ENCODE measurements at places on chromosomes 5 and 9.

- DNase-seq: no peak
These were observed 5.9 kb upstream of the TXNDC8 start for GRCh38 chr9:110343551-110343950.

- DNase-seq: no peak
These were observed 14.6 kb upstream of the TNIP1 start for GRCh38 chr5:151095341-151096000.

- no peak for DNase-seq
These were observed 5.8 kb upstream of the IFNA1 start for GRCh38 chr9:21434202-21435014.

- DNase-seq: no peak
These were observed 115.7 kb upstream of the MSX2 start for GRCh38 chr5:174608631-174609097.

DNA sequence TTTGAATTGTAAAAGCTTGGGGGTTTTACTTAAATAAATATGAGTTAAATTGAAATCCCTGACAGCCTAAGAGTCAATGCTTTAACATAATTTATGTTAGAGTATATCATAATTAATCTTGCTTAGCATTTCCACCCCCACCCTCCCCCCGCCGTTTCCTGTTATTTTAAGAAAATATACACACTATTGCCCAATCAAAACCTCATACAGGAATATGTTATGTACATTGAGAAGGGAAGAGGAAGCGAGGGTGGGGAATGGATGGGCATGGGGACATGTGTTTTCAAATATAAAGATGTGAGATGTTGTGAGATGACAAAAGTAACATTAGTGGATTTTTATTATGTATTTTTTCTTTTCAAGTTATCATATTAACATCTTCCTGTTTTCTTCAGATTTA lies 561.1 kb upstream of the MEF2C start:
- no peak for DNase-seq

- DNase-seq: no peak
These were observed 11.5 kb downstream of the PRRC2B start for GRCh38 chr9:131405428-131405827.

DNA sequence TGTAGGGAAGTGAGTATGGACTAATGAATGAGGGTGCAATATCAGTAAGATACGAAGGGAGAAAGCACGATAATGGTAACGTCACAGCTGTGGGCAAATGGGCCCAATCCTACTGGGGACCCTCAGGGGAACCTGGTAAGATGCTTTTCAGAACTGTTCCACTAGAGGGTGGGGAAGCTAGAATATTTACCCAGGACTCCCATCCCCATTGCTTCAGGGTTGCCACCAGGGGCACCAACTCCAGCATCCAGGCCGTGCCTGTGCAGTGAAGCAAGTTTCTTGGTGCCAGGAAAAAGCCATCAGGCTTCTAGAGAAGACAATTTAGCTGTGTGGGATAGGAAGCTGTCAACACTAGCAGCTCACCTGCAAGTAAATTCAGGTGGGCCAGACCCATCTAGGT lies 409.3 kb downstream of the AGTPBP1 start:
- no peak for DNase-seq

DNA sequence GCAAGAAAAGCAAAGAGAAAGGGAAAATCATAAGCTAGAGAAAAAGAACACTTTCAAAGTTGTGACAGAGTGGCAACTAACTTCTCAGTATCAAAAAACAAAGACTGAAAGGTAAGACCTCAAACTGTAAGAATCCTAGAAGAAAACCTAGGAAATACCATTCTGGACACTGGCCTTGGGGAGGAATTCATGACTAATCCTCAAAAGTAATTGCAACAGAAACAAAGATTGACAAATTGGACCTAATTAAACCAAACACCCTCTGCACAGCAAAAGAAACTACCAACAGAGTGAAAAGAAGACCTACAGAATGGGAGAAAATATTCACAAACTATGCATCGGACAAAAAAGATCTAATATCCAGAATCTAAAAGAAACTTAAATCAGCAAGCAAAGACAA lies 79.1 kb downstream of the FEM1C start:
- no peak for DNase-seq

DNA sequence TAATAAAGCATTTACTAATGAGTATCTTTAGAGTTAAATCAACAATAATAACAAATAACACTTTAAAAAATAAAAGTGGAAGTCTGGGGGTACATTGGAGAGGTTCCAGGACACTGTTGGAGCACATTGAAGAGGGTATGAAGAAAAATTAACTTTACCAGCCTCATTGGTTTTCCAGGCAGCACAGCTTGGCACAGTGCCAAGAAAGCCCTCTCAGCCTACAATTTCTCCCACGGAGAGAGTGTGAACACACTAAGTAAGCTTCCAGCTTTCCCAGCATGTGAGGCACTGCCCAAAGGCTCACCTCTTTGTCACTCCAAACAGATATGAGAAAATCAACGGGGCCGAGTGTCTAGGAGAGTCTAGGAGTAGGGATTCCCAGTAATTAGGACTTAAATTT lies 1912.8 kb upstream of the NUDT12 start:
- no peak for DNase-seq

DNA sequence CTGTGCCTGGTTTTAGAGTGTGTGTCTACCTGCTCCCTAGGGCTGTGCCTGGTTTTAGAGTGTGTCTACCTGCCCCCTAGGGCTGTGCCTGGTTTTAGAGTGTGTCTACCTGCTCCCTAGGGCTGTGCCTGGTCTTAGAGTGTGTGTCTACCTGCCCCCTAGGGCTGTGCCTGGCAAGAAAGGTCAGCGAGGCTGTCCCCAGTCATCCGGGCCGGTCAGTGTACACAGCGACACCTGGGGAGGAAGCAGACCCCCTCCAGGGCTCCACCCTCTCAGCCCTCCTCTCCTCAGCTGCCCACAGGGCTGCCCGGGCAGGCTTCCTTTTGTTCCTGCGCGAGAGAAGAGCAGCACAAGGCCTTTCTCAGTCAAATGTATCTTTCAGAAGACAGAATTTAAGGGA lies 4.1 kb downstream of the NRARP start:
- no peak for DNase-seq

- DNase-seq: no peak
These were observed 252.7 kb downstream of the AP3B1 start for GRCh38 chr5:78041805-78042204.

- no peak for DNase-seq
These were observed 40.1 kb downstream of the ALG2 start for GRCh38 chr9:99181621-99182020.

DNA sequence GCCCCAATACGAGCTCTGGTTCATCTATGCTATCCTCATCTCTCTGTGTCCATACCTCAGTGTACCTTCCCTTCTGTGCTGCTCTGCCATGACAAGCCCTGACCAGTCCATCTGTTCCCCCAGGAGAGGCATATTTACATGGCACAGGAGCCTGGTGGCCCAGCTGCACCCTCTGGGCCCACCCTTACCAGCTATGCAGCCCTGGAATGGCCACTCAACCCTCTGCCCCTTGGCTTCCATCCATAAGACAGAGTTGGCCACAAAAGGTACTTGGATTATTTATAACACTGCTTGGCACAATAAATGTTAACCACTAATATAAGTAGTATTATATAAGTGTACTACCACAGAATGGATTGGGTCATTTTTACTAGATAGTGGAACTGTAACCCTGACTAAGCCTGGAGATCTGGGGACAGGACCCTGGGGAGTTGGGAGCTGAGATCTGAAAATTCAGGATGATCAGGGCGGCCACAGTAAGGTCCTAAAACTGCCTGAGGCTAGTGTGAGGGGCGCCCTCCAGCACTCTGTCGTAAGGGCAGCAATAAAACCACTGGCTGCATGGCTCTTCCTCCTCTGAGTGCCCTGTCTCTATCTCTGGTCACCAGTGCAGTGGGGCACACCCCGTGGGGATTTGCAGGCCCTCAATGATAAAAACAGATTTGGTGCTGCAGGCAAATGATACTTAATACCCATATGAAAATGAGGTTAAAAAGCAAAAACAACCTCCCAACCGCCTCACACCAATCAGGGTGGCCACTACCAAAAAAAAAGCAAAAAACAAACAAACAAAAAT lies 65.8 kb downstream of the SEMA4D start:
- no peak for DNase-seq

DNA sequence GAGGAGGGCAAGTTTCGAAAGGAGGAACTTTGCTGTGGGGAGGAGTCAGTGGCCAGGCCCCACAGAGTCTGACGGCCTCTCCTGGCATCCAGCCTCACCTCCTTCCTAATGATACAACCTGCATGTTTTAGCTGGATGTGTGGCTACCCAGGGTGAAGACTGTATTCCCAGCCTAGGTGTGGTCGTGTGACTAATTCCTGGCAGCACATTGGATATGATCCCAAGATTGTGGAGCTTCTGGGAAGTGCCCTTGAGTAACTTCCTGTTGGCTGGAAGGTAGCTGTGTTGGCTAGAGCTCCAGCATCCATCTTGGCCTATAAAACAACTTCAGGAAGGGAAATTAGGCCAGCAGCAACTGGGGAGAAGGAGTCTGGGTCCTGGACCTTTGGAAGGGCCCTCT lies 19.0 kb upstream of the LPCAT1 start:
- no peak for DNase-seq

DNA sequence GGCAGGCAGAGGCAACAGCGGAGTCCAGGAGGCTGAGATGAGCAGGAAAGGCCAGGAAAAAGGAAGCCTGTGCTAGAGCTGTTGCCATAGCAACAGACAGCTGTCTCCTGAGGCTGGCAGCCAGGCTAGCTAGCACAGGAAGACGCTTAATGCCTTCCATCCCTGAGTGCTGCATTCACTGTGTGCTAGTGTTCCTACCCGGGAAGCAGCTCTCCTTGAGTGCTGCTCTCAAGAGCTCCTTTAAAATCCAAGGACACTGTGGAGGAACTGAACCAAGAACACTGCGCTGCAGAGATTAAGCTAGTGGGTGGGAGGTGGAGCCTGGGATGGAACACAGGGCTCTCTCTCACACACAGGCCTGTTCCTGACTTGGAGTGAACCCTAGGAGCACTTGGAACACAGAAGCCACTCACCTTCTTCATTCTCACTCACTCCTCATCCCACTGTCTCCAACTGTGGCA lies 53.5 kb upstream of the IL7R start:
- DNase-seq: no peak

GRCh38 chr5:140266471-140267200 lies 36.3 kb downstream of the PFDN1 start:
- no peak for DNase-seq

GRCh38 chr9:123607479-123607878 lies 251.5 kb downstream of the CRB2 start:
- no peak for DNase-seq

- DNase-seq: no peak
These were observed 7.1 kb downstream of the MAT2B start for GRCh38 chr5:163512526-163512925.

DNA sequence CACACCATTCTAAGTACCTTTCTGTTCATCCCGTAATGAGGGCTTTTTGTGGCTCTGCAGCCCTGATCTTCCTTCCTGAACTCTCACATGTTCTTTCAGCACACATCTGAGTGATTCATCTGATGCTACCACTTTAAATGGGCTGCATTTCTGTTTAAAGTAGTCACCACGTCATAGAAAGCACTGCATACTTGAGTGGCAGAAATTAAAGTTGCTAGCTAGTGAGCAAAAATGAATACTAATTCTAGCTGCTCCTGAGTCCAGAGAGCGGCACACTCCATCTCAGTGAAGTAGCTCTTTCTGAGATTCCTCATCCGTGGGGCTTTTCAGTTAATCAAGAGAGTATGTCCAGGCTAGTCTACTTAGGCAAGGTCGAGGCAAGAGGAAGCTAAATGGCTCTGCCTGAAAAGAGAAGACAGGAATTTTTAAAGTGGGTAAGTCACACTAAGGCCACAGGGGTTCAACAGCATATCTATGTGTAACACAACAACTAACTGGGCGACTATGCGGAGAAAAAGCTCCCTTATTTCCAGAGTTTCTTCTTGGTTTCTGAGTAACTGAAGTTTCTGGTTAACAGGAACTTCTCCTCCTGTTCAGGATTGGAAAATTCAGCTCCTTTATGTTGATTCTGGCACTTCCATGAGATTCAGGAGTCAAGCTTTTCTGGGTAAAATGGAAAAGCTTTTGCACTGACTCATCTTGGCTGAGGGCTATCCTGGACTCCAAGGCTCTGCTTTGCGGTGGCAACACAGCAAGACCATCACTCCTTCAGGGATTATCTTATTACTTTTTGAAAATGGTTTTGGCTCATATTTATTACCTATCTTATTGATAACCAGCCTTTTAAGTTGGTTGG lies 109.5 kb downstream of the TAF11L14 start:
- no peak for DNase-seq

GRCh38 chr9:134494273-134494815 lies 147.3 kb upstream of the COL5A1 start:
- DNase-seq: no peak

GRCh38 chr9:138006576-138007233 lies 129.1 kb downstream of the CACNA1B start:
- no peak for DNase-seq

DNA sequence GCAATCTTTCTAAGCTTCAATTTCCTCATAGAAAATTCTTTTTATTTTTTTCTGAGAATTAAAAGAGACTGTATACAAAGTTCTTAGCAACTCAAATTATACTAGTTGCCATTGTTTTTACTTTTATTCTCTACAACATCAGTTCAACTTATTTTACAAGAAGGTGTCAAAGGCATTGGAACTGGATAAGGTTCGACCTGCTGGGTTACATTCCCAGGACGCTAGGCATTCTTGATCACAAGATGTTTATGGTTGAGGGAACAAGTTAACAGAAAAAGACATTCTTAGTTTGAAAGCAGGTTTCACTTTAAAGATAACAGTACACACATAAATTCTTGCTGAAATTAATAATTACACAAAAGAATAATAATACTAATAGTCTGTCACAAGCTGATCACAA lies 163.5 kb upstream of the SNX2 start:
- no peak for DNase-seq

DNA sequence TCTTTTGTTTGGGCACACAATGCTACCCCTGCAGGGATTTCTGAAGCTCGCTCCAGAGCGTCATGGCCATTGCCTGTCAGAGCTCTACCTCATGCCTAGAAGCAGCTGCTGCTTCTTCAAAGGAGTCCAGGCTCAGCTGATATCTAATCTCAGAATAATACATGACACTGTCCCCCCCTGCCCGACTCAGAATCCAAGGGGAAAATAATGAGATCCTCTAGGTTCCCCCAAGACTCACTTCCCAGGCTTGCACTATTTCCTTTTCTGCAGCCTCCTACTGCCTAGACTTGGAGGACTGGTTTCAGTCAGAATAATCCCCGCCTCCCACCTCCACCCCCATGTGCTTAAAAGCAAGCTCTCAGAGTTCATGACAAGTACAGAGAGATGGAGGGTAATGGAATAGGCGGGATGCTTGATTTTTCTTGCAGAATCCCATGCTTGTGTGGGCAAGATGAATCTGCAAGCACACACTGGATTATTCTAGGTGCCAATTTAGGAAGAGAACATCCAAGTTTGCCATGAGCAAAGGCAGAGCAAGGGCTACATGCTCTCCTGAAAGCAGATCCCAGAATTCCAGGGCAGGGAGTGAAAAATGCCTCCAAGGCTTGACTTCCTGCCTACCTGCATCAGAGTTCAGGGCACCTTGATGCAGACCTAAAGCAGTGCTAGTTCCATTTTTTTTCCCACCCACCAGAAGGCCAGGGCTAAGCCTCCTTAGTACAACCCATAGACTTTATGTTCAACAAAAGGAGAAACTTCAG lies 97.4 kb upstream of the IFNK start:
- no peak for DNase-seq

- DNase-seq: no peak
These were observed 283.4 kb upstream of the IRX2 start for GRCh38 chr5:3034881-3035280.

GRCh38 chr9:103168254-103168653 lies 173.1 kb downstream of the CYLC2 start:
- DNase-seq: no peak
